Airway epithelial cell (primary cell): ENCODE measurements at places on chromosomes 1 and 21. TPM values are rescaled to one million over a fixed set of nuclear protein-coding genes. Genes with fewer than 3 reads are reported as not detected.

PTGFR gene
- total RNA-seq = 0.05 and 0.14 TPM in 2 replicates

L1TD1 gene
- 0.74 and 1.1 TPM in 2 replicates for total RNA-seq

OR2T8 gene
- total RNA-seq = not detected in 2 replicates

DNALI1 gene
- 1.8 and 3.3 TPM in 2 replicates for total RNA-seq

NCF2 gene
- total RNA-seq = 13.6 and 34.7 TPM in 2 replicates

PEX19 gene
- 30.6 and 63.0 TPM in 2 replicates for total RNA-seq
